ENCODE measurements at places on chromosomes 5 and 9.

DNA sequence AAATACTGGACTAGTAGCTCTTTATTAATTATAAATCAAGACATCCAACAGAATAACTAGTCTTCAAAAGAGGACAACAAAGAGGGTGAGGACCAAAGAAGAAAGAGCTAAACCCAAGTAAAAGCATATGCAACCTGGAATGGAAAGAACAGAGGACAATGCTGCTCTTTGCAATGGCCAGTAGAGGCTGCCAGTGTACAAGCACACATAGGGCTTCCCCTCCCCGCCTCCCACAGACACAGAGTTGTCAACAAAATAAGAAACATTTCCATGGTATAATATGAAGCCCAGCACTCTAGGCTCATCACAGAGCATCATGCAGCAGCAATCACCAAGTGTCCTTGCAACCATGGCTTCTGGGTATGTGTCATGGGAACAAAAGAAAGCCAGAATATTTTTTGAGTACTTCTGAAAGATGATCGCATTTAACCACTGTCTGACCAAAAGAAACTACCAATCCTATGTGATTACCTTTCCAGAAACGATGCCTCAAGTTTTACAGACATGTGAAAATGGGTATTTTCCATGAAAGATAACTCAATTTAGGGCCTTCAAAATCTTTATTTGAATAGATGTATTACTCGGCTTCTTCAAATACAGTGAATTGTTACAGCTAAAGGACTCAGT, 58.1 kb downstream of the RFX3 start:
- peak; percentile 6 for DNase-seq

- DNase-seq, result no peak
Measured at GRCh38 chr5:176562189-176562588, 13.0 kb downstream of the CDHR2 start.

- no peak for DNase-seq
Measured at GRCh38 chr5:95398989-95399388, 7.8 kb downstream of the FAM81B start.

DNA sequence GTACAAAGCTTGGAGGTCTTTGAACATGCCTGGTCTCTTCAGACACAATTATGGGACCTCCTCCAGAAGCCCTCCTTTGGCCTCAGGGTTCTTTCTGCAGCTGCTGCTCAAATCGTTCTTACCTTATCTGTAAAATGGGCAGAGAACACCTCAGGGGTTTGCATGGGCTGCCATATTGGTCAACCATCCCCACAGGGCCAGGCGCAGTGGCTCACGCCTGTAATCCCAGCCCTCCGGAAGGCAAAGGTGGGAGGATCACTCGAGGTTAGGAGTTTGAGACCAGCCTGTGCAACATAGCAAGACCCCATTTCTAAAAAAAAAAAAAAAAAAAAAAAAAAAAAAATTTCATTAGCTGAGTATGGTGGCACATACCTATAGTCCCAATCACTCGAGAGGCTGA, 29.1 kb upstream of the TCF7 start:
- DNase-seq, result no peak

- no peak for DNase-seq
Measured at GRCh38 chr5:157870837-157871834, 12.2 kb upstream of the CLINT1 start.

DNA sequence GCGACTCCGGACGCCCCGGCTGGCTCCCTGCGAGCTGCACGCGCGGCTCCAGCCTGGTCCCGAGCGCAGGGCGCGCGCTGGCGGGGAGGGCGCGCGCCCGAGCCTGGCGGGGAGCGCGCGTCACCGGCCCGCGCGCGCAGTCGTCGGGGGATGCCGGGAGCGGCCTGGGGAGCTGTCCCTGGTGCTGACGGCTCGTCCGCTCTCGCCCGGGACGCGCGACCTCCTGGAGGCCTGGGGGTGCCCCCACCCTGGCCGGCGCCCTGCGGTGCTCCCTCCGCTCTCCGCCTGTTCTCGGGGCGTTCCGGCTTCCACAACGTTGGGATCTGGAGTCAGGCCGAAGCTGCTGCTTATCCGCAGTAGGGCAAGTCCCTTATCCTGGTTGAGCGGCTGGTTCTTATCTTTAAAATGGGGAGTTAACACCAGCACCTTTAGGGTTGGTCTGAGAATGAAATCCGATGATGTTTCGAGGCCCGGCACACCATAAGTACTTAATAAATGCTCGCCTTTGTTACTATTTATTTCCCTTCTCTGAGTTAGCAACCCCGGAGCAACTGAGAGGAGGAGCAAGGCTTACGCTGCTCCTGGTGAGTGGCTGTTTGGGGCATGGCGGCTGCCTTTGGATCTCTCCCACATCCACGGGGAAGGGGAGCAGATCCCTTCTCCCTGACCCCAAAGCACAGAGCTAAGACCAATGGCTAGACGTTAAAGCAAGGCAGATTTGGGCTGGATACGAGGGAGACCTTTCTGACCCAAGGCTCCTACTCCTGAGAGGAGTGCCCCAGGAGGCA, at the start of gene FAM163B:
Gene FAM163B, minus strand, starts transcription at position 79 of the 788 bp plus-strand sequence. CDS start 29,166 bp downstream, outside the sequence.
- no peak for DNase-seq

DNA sequence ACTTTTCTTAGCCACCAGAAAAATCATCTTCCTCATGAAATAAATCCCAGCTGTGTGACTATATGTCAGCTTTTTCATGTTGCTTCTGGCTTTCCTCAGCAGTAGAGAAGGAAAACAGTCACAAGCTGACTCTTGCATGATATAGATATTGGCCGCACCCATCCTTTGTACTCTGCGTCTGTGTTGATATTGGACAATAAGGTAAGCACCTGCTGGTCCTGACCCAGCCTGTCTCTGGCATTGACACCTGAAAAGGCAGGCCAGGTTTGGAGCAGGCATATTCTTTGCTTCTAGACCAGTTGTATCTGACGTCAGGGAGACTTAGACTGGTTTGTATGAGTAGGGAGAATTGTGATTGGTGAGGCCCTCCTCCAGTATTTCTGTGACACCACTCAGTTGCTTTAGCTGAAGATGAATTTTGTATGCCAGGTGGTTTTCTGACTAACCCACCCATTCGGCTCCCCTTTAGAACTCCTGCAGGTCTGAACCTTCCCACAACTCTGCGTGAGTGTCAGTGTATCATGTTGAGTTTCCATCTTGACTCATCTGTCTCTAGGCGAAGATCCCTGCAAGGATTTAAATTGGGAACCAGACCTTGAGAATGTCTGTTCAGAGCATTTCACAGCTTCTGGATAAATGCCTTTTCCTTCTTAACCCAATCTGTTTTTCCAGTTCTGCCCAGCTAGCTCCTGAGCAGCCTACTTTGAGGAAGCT, 151.2 kb upstream of the RUSC2 start:
- no peak for DNase-seq

DNA sequence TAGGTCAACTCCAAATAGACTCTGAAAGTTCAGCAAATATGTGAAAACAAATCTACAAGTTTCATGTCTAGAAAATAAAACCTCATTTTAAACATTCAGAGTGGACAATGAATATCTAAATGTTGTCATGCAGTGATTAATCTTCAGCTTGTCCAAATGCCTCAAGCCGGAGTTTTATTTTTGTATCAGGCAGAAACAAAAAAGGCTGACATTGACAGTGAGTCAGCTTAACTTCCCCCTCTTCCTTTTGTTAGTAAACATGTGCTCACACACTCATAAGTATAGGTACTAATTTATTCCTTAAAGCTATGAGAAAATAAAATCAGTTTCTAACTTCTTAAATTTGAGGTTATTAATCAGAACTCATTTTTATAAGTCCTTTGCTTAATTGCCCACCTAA, 467.9 kb upstream of the DAB2 start:
- no peak for DNase-seq

DNA sequence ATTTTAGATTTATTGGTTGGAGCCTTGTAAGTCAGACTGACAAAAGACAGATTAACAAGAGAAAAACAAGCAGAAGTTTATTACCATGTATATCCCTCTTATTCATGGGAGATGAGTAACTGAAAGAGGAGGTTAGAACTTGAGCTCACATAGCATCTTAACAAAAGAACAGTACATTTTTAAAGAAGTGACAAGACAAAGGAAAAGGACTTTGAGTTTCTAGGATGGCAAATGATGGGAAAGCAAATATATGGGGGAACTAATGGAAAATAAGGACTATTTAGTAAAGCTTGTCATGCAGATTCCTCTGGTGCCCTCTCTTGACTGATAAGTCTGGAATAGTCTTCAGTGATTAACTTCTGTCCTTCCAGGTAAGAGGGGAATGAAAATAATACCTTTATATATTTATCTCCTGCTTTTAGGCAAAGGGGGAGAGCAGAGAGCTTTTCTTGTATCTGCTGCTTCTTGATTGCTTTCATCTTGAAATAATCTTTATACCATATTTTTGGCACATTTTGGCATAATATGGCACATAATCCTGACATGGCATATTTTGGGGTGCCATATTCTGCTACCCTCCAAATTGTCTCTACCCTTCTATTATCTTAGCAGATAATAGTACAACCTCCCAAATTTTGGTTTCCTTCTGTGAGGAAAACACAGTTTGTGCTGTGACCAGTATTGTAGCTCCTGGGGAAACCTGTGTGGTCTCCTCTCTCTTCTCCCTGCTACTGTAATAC, 206.8 kb downstream of the TMC1 start:
- no peak for DNase-seq

DNA sequence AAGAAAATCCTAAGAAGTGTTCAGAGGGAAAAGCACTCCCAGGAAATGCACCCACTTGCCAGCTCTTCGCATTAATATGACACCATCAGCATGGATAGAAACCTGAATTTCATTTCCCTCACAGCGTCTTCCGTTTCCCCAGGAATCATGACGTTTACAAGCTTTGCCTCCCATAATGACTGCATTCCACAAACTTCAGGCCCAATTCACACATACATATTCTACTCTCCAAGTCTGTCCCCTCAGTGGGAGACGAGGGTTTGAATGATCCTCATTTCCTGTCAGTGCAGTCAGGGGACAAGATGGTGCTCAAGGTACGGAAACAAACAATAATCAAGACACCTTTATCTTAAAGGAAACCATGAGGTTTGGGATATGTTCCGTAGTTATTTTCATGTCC, 44.9 kb upstream of the MAN2A1 start:
- no peak for DNase-seq

- no peak for DNase-seq
Measured at GRCh38 chr9:124340219-124341069, 74.8 kb downstream of the PSMB7 start.

- no peak for DNase-seq
Measured at GRCh38 chr9:93119953-93120845, 13.9 kb downstream of the NINJ1 start.

DNA sequence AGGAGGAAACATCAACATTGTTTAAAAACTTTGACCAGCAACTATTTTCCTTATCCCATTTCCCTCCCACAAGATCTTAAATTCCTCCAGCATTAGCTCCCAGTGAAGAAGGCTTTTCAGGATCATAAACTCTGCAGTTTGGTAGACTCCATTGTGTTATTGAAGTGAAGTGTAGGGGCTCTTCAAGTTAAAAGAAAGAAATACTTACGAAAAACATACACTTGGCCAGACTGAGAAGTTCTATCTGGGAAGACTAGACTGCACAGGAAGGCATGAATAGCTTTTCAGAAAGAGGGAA, 22.3 kb downstream of the LIFR start:
- no peak for DNase-seq

- DNase-seq, result no peak
Measured at GRCh38 chr5:173451031-173451430, 122.8 kb upstream of the STC2 start.

DNA sequence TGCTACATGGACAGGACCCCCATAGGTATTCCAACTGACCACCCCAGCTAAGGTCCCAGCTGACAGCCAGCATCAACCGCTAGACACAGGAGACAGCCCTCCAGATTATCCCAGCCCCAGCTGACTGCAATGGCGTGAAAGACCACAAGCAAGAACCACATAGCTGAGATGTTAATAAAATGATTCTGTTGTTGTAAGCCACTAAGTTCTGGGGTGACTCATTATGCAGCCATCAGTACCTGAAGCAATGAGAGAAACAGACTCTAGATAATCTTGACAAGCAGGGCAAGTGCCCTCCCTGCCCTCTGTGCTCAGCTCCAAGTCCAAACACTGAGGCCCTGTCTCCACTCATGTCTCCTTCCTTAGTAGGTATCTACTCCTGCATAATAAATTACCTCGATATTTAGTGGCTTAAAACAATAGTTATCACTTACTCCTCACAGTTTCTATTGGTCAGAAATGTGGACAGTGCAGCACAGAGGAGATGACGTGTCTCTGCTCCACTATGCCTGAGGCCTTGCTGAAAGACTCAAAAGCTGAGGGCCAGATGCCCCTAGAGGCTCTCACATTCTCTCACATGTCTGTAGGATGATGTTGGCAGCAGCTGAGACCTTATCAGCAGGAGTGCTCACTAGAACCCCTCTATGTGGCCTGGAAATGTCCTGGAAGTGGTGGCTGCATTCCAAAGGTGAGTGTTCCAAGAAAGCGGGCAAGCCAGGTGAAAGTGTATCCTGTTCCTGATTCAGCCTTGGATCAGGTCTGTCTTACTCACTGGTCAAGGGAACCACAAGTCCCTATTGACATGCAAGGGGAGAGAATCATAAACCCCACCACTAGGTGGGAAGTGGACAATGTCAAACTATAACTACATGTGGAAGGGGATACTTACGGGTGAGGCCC, 2.5 kb downstream of the MGAT1 start:
- no peak for DNase-seq

DNA sequence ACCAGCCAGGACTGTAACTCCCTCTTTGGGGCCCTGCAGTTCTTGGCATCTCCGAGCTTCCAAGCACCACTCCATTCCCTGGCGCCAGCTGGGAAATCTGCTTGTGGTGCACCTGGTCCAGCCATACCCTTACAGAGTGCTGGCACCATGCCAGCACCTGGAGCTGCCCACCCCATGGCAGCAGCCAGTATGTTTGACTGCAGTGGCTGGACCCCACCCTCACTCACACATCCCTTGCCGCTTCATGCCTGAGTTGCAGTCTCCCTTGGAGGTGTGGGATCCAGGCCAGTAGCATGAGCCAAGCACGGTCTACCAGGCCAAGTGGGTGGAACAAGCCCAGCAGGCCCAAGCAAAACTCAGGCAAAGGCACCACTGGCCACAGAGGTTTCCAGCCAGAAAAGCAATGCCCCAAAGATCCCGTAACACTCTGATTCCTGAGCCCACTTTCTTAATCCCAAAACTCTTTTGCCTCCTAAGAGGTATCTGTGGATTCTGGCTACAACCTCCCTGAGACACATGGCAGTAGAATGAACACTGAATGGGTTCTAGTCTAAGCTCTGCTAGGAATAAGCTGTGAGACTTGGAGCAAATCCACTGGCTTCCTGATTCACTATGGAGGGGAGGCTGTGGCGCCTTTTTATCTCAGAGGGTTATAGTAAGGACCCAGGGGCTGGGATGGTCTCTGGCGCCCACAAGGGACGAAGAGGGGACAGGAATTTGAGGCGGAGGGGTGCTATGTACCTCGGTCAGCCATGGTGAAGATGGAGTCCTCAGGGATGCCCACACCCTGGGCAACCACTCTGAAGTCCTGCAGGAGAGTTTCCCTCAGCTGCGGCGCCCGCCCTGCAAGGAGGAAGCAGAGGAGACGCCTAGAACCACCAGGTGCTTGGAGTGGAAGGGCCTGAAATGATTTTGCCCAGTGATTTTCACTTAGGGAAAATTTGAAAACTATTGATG, 5.6 kb downstream of the AMBP start:
- no peak for DNase-seq

- no peak for DNase-seq
Measured at GRCh38 chr5:55899344-55899743, 48.2 kb downstream of the IL31RA start.
